ENCODE measurements at places on chromosomes 3 and 15. TPM values are rescaled to one million over a fixed set of nuclear protein-coding genes. Genes with fewer than 3 reads are reported as not detected.

The TLR9 gene
- 26.5 TPM for total RNA-seq

DNA sequence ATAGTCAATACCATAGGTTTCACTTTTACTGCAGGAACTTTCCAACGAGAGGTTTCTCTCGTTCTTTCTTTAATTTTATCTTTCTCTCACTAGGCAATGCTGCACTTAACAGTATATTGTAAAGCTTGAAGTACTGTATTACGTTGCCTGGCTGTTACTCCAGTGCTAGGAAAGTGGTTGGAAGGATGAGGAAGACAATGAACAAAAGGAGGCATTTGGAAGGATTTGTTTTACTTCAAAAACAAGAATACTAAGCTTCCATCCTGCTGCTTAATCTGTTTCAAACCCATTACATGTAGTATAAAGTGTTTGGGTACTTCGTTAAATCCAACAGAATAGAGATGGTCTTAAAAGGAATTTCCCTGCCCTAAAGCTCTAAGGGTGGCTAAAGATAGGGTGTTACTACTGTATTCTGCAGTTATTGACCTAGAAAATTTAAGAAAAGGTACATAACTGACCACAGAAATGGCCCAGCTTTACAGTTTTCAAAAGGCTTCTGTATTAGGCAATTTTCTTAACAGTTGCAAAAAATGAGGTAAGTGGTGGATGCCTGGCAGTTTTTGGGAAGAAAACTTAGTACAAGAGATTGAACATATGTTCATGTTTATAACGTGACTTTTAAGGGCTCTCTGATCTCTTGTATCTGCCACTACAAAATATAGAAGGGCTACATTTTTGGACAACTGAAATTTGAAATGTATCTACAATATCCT is 785 bp upstream of the IFT57 start:
- peak; percentile 61 for DNase-seq

- DNase-seq: no peak
Observed at GRCh38 chr15:99911816-99912215, 178.6 kb upstream of the LYSMD4 start.

DNA sequence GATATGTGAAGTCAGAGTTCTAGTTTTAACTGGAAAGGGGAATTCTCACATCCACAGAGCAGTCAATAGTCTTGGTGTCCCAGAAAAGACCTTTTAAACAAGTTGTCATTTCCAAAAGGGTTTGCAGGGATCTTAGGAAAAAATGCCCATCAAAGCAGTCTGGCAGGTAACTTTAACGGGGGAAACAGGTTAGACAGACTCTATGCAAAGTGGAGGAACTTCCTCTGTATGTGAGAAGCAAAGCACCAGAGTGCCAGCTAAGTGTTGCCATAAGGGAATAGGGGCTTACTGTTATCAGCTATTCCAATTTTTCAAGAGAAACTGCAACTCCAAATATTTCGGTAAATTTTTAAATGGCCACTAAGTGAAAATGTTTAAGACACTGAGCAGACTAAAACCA is 307.9 kb upstream of the MDFIC2 start:
- no peak for DNase-seq

The GPX1 gene
- total RNA-seq: 127 TPM

GRCh38 chr15:95653361-95653805 is 677.1 kb upstream of the NR2F2 start:
- DNase-seq: no peak

The MAP6D1 gene
- total RNA-seq: 10.8 TPM

The TTC21A gene
- total RNA-seq: 9.5 TPM

Measured in Karpas-422 (cell line).